ENCODE measurements at places on chromosomes 3 and 15.
A peak's percentile ranks its signal among the peaks of the same experiment; 100 is the strongest.

DNA sequence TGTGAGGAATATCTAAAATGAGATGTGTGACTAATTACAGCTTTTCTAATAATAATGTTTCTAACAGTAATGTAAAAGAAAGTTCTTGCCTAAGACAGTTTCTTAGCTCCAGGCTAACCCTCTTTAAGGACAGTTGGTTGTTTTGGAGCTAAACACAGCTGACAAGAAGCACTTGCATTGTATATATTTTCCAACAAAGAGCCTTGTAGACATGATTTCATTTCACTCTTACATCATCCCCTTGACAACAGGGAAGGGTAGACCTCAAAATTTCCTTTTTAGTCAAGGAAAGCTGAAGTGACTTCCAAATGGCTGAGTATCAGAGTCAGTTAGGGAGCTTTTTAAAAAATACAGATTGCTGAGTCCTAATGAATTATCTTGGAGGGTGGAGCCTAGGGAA, 4.1 kb downstream of the ARID3B start:
- DNase-seq: no peak

DNA sequence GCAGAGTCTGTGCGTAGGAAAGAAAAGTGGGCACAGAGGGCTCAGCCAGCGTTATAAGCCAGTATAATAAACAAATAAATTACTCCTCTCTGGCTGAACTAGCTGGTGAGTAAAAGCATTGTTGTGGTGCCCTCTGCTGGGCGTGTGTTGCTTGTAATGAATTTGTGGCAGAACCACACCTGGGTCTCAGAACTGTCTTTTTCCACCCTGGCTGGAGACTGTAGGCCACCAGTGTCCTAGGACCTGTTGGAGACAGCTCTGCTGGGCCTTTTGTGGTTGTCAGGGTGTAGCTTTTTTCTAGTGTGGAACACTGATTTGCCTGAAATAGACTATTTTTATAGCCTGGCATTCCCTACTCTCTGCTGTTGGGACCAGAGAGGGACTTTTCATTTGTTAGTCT, 130.5 kb upstream of the EIF1B start:
- peak; percentile 48 for DNase-seq

DNA sequence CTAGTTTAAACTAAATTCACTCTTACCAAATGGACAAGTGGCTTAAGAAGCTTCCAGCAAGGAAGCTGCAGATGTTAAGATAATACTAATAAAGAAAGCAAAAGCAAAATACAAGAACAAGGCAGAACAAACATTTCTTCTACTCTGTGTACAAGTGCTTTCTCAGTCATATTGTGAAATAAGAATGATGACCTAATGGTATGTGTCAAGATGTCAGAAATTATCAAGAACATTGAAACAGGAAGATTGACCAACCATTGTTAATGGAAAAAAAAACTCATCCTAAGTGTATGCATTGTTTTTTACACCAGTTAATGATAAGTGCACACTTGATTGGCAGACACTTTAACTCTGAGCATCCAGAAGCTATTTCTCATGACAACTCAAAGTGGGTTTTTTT, 65.4 kb upstream of the P2RY1 start:
- DNase-seq: no peak

DNA sequence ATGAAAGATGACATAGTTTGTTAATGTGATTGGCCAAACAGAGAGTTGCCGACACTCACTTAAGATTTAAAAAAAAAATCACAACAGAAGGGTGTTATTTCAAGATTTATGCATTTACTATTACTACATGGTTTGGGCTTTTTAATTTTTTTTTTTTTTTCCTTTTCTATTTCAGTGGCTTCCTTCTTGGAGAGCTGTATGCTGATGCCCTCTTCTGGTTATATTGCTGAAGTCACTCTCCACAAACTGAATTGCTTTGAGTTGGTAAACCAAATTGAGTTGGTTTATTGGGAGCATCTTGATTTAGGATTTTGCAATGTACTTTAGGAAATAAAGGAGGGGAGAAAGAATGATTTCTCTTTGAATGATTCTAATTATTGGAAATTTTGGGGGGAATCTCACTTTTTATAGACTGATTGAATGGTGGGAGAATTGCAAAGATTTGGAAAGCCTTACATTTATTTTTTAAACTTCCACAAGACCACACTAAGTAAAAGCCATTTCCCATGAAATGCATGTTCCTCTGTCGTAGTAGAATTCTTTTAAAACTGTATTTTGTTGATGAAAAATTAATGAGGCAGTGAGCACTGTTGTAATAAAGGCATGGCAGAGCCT, 186.6 kb upstream of the FEZF2 start:
- DNase-seq: no peak

- DNase-seq: no peak
These were observed 779 bp downstream of the GRIP2 start for GRCh38 chr3:14539384-14539741.

- no peak for DNase-seq
These were observed 49.0 kb downstream of the LARS2 start for GRCh38 chr3:45437383-45437782.

DNA sequence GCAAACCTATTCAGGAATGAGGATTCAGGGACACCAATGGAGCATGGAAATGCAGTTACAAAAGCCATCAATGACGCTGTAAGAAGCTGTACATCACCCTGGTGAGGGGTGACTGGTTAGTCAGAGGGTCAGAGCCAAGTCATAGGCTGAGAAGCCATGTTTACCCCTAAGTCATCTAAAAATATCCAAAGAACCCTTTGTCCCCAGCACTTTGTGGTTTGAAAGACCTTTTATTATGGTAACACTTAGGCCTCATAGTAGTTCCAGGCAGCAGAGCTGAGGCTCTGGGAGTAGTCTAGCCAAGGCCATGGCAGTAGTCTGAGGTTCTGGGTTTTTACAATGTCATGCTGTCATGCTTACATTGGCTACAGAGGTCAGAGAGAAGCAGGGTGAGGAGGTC, 131.2 kb downstream of the CTNNB1 start:
- DNase-seq: no peak

- DNase-seq: no peak
These were observed 63.2 kb downstream of the DGKG start for GRCh38 chr3:186298876-186299275.

DNA sequence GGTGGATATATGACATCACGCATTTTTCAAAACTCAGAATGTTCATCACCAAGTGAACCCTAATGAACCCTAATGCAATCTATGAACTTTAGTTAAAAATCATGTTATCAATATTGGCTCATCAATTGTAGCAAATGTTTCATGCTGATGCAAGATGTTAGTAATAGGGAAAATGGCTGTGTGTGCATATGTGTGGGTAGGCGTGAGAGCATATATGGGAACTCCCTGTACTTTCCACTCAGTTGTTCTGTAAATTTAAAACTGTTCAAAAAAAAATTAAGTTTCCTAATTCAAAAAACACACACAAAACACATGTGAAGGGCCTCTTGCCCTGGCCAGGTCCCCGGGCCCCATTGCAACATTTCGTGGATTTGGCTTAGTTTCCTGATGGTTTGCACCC, 89.7 kb upstream of the PROK2 start:
- no peak for DNase-seq

DNA sequence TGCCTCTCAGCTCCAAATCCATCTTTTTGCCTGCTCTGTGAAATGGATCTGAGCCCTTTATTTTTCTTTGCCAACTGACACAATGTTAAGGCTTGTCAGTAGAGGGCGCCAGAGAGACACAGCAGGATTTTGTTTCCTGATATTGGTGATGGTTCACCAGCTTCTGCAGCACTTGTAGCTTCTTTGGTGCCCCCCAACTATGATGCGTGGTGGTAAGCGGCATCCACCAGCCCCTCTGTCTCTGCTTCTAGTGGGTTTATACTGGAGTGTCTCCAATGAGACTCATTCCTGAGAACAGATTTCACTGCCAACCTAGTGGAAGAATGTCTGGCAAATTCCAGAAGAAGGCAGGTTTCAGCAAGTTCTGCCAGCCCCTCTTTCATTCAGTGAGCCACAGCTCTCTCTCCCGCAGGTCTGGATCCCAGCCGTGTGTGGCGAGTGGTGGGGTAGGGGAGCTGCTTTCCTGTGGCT, 471.9 kb upstream of the FRG2C start:
- peak; percentile 20 for DNase-seq

DNA sequence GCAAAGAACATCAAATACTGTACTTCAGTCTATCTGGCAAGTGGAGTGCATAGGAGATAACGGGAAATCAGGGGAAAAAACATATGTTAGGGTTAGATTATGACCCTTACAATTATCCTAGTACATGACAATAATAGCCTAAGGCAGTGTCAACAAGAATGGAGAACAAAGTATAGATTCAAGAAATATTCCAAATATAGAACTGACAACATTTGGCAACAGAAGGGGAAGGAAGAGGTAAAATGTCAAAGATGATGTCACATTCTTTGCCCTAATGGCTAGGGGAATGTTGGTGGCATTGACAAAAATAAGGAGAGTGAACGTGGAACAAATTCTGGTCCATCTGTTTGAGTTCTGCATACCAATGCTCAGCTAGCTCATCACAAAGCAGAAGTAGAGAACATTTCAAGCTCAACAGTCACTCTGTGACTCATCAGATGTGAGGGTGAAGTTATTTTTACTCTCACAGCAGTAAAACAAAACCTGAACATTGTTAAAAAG, 15.5 kb upstream of the ATP8B4 start:
- DNase-seq: no peak

DNA sequence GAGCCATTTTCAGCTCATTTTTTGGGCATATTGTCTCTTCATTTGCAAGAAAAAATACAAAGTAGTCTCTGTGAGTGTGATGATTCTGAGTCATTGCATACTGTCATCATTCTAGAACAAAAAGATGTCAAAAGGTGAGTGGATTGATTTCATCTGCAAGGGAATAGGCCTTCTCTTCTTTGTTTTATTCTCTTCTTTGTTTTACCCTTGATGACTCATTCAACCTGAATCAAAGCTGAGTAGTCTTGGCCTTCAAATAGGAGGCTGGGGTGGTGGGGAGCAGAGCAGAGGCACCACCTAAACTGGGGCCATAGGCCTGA, 25.4 kb downstream of the CYP19A1 start:
- no peak for DNase-seq

DNA sequence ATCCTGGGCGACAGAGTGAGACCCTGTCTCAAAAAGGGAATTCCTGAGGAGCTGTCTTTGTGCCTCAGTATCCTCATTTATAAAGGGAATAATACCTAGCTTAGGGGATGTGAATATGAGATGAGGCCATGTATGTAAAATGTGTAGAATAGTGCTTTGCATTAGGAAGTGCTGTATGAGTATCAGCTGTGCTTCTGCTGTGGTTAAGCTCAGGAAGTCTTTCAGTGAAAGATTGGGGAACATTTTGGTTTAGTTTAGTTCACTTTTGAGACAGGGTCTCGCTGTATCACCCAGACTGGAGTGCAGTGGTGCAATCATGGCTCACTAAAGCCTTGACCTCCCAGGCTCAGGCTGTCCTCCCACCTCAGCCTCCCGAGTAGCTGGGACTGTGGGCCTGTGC, 10.6 kb downstream of the THUMPD3 start:
- no peak for DNase-seq

GRCh38 chr3:171525437-171525836, 65.2 kb upstream of the TNIK start:
- DNase-seq: no peak

DNA sequence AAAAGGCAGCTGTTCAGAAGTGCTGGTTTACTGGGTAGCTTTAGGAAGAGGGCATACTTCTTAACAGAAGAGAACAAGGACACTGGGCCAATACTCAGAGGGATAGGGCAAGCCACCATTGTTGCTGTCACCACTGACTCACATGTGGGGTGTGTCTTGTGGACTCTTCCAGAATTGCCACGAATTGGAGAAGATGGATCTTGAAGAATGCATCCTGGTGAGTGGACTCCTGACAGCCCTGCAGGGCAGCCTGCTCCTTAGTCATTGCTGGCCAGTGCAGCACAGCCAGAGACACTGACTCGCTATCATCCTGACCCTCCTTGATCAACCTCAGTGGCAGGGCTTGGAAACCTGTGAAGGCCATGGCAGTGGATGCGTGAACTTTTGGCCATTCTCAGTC, 62.3 kb downstream of the UBP1 start:
- DNase-seq: no peak

- DNase-seq: no peak
These were observed 452.1 kb upstream of the KCNMB2 start for GRCh38 chr3:178083906-178084866.

DNA sequence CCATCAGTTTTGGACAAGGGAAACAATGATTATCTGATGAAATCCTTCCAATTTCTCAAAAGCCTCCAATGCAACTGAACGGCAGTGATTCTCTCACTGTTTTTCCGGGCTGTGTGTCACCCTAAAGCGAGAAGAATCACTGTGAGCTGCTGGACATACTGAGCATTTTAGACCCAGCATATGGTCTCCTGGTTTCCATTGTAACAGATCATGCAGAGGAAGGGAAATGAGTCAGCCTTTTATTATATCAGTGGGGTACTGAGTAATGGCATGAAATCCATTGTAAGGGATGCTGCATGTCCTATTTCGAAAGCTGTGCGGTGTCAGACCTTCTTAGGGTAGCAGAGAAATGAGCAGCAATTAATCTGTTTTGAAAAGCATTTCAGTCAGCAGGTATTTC, 287.1 kb downstream of the IL5RA start:
- DNase-seq: no peak

DNA sequence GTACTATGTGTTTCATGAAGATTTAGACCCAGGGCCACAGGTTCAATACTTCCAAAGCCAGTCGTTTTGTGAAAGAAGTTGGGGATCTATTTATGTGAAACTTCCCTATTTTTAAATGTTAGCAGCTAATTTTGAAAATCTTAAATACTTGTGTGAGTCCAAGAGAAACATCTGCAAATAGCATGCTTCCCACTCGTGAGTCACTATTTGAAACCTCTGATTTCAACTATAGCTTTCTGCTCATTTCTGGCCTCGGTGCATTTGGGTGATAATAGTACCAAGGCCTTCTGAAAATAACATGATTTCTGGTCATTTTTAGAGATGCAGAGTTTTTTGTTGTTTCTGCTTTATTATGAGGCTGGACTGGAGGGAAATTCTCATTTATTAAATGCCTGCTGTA, 110.0 kb downstream of the OPA1 start:
- DNase-seq: no peak

DNA sequence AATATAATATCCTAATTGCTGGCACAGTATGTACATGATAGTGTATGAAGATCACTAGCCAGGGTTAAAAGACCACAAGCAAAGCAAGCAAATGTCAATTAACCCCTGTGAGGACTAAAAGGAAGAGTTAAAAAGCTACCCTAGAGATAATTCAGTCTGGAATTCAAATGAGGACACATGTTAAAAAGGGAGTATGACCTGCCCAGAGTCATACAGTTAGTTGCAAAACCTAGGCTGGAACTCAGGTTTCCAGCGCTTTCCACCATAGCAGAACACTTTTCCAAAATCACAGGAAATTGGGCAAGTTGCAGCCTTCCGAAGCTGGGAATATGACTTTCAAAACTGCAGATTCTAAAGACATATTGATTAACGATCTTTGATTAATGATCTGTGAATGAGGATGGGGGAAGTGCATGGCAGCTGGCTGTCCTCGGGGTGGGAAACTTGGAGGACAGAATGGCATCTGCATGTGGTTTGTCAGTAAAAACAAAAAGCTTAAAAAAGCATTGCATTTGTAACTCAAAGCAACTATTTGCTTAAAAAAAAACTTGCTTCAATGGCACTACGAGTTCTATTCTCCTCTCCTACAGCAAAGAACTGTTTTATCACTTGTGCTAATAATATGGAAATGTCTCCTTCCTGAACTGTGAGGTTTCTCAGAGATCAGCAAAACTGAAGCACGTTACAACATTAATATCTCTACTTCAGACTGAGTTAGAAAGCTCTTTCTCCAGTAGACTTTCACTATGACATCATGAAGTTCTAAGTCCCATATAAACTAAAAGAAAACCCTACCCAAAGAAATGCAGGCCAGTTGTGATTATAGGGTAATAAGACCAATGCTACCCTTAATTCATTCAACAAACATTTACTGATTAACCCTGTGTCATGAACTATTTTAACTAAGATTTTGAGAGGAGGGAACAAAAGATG, 46.2 kb downstream of the IGSF11 start:
- no peak for DNase-seq
